ENCODE measurements at places on chromosomes 7 and 10. TPM values are rescaled to one million over a fixed set of nuclear protein-coding genes. Genes with fewer than 3 reads are reported as not detected.

Gene SPACDR
- total RNA-seq, result 0.27 TPM

Gene DPY19L1
- total RNA-seq, result 55.2 TPM

Gene SLC13A1
- total RNA-seq, result not detected

Gene FAM25G
- total RNA-seq, result not detected

Gene MSMB
- not detected for total RNA-seq

Gene PON3
- total RNA-seq, result not detected

Gene PNPLA8
- total RNA-seq, result 37.4 TPM

Gene VSIR
- 20.6 TPM for total RNA-seq

Gene AHCYL2
- 12.1 TPM for total RNA-seq

- no peak for DNase-seq
Observed at GRCh38 chr10:5467207-5467535, 32.2 kb downstream of the CALML5 start.

DNA sequence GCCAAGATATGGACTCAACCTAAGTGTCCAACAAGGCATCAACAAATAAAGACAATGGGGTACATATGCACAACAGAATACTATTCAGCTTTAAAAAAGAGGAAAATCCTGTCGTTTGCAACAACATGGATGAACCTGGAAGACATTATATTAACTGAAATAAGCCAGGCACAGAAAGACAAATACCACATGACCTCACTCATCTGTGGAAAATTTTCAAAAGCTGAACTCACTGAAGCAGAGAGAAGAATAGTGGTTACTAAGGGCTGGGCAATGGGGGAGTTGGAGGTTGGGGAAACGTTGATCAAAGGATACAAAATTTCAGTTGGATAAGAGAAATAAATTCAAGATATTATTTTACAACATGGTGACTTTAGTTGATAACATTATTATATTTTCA is 221.4 kb upstream of the PITRM1 start:
- peak; percentile 17 for DNase-seq

DNA sequence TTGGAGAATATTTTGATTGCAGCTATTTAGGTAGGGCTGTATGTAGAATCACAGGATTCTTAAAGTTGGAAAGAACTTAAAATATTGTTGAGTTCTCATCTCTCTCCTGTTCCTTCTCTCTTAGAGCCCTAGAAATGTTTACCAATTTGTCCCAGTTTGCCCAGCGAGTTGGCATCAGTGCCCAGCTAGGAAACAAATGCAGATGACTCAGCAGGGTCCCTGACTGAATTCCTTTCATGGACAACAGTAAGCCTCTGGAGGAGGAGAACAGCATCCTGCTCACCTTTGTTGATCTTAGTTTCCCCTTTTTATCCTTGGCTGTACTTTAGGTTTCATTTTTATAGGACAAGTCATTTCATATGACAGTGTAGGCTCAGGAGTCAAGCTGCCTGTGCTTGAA is 89.3 kb downstream of the SEC23IP start:
- no peak for DNase-seq

GRCh38 chr10:79327090-79327457 is 20.2 kb upstream of the PPIF start:
- no peak for DNase-seq

GRCh38 chr7:57388761-57389160 is 61.2 kb upstream of the ZNF716 start:
- DNase-seq, result no peak

GRCh38 chr10:117631276-117632145 is 89.0 kb downstream of the EMX2 start:
- no peak for DNase-seq

DNA sequence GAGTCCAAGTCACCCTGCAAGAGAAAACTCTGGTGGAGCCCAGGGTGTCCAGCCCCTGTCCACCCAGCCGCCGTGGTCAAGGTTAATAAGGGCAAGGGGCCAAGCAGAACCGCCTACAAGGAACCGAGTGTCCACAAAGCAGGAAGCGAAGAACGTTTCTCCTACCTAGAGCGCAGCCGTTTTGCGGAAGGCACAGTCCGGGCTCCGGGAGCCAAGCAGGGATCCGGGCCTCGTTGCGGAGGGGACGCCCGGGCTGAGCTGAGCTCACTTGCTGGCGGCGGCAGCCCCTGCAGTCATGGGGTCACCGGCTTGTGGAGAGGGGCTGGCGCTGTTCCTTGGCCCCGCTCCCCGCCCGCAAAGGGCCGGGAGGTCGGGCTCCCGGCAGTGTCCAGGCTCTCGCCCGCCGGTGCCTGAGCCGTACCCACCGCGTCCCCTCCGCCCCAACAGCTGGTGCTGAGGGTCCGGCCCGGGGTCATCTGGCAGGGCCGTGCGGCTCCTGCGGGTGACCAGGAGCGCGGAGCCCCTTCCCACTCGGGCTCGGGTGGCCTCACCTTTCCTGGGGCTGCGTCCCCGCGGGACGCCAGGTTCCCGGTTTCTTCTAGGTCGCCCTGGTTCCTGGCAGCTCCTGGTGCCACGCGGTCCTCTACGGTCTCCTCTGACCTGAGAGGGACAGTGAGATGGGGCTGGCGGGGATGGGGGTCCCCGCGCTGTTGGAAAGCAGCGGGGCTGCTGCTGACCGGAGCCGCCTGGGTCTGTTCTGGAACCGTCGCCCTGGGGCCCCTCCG is 14.0 kb upstream of the ZNF273 start:
- peak; percentile 4 for DNase-seq

DNA sequence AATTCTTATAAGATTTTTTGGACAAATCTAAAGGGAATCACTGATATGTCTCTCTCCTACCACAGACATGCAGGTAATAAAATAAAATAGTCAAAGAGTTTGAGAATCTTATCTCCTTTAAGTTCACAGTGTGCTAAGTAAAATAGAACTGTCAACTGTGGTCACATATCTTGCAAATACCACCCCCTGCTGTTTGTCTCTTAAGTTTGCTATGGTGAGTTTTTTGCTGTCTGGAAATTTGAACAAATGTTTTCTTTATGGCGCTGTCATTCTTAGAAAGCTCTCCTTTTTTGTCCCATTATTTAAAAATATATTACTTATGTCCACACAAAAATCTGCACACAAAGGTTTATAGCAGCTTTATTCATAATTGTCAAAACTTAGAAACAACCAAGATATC is 19.6 kb downstream of the GIMAP5 start:
- no peak for DNase-seq

- DNase-seq, result peak; percentile 85
Observed at GRCh38 chr10:86439544-86439943, 72.9 kb upstream of the GRID1 start.

- no peak for DNase-seq
Observed at GRCh38 chr10:72695496-72695895, 3.6 kb downstream of the MCU start.

GRCh38 chr10:8852546-8852945 is 798.1 kb downstream of the GATA3 start:
- DNase-seq, result no peak

- no peak for DNase-seq
Observed at GRCh38 chr10:110503528-110504110, 5.9 kb downstream of the DUSP5 start.

All from fibroblast of the aortic adventitia (primary cell).